ENCODE measurements at places on chromosomes 6 and 20.

DNA sequence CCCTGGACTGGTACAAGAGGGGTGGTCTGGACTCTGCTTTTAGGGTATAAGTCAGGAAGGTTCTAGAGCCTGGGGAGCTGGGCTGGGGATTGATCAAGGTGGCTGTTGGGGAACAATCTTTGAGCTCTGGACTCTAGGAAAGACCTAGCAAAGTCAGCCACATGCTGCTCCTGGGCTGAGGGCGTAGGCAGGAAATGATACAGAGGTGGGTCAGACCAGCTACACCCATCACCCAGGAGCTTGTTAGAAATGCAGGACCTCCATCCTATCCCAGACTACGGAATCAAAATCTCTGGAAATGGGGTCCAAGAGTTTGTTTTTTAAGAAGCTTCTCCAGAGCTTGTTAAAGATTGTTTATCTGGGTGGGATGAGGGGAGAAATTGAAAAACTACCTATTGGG, 9.4 kb downstream of the ADTRP start:
- DNase-seq: no peak

DNA sequence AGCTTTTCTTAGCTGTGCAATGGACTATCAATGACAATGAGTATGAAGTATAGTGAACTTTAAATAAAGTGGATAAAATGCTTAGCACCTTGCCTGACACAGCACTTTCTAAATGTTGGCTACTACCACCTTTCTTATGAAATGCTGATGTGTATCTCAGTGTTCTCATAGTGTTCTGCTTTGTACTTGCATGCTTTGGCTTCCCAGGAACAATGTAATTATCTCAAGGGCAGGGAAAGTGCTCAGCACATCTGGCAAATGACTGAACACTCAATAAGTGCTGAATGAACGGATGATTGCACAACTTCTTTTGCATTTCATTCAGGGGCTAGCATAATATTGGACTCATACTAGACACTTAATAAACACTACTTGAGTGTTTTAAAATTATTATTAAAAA, 28.2 kb upstream of the NOX3 start:
- DNase-seq: no peak

GRCh38 chr20:32526125-32526524, 59.0 kb downstream of the NOL4L start:
- DNase-seq: no peak

- DNase-seq: no peak
Observed at GRCh38 chr6:15642276-15642675, 20.6 kb downstream of the DTNBP1 start.

All from NCI-H446 (cell line).